ENCODE measurements at places on chromosomes 12 and 14.

DNA sequence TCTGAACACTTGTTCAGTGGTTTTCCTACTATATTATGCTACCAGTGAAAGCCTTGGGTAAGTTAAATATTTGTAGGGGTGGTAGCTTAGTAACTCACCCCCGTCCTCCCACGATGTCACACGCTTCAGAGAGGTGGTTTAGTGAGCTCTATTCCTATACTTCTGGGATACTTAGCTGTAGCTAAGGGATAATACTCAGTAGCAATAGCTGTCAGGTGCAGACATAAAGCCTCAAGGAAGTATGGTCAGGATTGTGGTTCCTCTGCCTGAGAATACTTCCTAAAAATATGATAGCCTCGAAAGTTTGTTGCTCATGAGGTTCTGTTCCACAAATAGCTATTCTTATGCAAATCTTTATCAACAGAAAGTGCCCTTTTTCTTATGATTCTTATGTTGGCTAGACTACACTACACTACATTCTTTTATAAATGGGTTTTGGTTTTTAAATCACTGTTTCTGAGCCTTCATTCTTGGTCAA is 11.9 kb downstream of the DLST start:
- no peak for DNase-seq

- no peak for DNase-seq
Measured at GRCh38 chr12:3603576-3603975, 112.6 kb downstream of the PRMT8 start.

GRCh38 chr14:87830443-87831096 is 162.4 kb downstream of the GALC start:
- DNase-seq, result no peak

GRCh38 chr12:34119366-34119765 is 97.1 kb downstream of the ALG10 start:
- no peak for DNase-seq

- no peak for DNase-seq
Measured at GRCh38 chr14:83827383-83827782, 1702.6 kb upstream of the FLRT2 start.

DNA sequence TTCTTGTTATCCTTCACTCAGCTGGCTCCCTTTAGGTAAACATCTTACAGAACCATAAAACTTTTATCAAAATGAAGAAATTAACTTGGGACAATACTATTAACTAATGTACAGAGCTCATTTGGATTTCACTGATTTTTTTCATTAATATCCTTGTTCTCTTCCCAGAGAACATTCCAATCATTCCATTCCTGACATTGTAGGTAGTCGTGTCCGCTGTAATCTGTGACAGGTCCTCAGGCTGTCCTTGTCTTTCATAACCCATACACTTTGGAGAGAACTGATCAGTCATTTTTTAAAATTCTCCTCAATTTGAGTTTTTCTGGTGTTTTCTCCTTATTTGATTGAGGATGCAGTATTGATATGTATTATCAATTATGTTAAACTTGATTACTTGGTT is 916.8 kb downstream of the GALC start:
- no peak for DNase-seq

- DNase-seq, result no peak
Measured at GRCh38 chr12:599756-600155, 63.5 kb downstream of the NINJ2 start.
